Effector CD8-positive, alpha-beta T cell (primary cell): ENCODE measurements at places on chromosomes 2 and 18.
A peak's percentile ranks its signal among the peaks of the same experiment; 100 is the strongest.

GRCh38 chr2:226424971-226425370 is 374.6 kb downstream of the IRS1 start:
- no peak for DNase-seq

DNA sequence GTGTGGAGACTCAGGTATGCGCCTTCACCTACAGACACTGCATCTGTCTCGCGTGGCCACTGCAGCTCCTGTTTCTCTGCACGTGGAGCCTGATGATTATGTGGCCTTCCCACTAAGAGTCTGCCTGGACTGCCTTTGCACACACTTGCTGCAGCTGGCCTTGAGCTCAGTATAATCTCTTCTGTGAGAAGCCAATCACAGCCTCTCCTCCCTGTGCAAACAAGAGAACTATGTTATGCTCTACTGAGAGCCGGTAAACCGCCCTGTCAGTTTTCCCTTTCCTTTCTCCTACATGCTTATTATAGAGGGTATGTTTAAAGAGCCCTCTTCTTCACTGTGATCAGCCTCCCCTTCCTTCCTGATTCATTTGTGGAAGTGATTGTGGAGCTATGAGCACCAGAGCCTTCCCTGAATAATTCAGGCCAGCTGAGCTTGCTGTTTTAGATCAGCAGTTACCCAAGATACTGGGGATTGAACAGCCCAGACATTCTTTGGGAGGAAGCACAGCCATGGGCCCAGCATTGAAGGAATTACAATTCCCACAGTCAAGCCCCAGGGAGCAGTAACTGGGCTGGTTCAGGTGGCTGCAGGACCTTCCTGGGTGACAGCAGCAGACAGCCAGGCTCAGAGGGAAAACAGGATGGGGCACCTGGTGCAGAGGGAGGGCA is 3.7 kb upstream of the TGFA start:
- no peak for DNase-seq

GRCh38 chr2:1170241-1170640 is 219.6 kb downstream of the SNTG2 start:
- DNase-seq: no peak

- DNase-seq: no peak
These were observed 4.7 kb upstream of the PSD4 start for GRCh38 chr2:113169002-113169530.

DNA sequence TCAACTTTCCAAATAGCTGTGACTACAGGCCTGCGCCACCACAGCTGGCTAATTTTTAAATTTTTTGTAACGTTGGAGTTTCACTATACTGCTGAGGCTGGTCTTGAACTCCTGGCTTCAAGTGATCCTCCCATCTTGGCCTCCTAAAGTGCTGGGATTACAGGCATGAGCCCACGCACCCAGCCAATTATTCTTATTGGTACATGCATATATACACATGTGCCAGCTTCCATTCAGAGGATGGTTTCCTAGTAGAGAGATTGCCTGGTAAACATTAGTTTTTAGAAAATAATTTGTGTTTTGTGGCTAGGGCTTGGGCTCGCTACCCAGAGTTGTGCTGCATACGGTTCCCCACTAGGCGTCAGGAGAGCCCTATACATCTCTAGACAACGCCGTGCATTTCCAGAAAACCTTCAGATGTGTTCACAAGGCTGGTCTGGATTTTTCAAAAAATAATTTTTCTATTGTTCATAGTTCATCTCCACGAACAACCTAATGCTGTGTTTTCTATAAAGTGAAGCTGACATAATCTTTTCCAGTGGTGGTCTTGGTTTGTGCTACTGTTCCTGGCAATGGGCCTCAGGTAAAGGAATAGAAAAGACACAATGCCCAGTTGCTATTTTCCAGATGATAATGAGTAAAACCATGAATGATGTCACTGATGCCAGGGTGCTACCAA is 14.6 kb upstream of the AFG3L2 start:
- peak; percentile 16 for DNase-seq

DNA sequence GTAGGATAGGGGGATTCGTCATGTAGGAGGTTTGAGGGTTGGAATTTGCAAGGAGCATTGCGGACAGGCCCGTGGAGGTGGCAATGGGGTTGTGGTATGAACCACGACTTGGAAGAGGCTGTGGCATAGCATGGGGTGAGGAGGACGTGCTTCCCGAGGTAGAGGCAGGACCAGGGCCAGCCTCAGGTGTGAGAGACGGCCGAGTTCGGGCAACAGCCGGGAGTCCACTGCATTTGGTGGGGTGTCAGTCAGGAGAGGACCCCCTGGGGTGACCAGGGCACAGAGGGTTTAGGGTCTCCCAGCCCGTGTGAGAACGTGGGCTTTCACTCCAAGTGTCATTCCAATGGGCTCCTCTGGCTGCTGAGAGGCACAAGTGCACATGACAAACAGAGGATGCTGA is 339.0 kb downstream of the EIPR1 start:
- no peak for DNase-seq

DNA sequence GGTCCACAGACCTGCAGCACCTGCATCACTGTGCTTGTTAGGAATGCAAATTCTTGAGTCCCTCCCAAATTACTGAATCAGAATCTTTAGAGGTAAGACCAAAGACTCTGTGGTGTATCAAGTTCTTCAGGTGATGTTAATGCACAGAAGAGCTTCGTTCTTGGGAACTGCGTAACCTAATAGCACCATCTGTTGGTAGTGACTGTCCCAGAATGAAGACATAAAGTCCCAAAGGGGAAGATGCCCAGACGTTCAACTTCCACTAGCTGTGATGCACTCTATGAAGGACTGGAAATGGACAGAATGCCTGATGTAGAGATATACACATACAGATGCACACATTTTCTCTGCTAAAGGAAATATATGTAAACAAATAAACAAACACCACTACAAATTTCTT is 576.0 kb downstream of the LRP1B start:
- no peak for DNase-seq

- no peak for DNase-seq
These were observed 57.4 kb downstream of the GATA6 start for GRCh38 chr18:22226801-22227200.

- no peak for DNase-seq
These were observed 34.2 kb upstream of the CAB39 start for GRCh38 chr2:230678451-230678850.

DNA sequence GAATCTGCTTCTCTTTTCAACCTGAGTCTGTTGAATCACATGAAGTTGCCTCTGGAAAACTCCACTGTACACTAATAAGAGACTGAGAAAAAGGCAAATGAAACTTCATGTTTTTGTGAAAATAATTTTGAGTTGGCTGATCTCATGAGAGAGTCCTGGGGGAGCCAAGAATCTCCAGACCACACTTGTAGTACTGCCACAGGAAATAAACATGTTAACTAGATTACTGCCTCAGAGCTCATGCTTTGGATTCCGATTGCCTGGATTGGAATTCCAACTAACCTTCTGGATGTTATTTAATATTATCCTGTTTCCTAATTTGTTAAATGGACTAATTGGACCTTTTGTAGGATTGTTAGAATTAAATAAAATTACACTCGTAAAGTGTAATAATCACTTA is 25.2 kb downstream of the NUP35 start:
- DNase-seq: no peak
